ENCODE measurements at places on chromosomes 13 and 19. TPM values are rescaled to one million over a fixed set of nuclear protein-coding genes. Genes with fewer than 3 reads are reported as not detected.

GRCh38 chr19:45568732-45569131, 15.9 kb downstream of the OPA3 start:
- peak; percentile 21 for DNase-seq

PEAK3 gene
- 0.21 TPM for polyA plus RNA-seq

WDR87 gene
- not detected for polyA plus RNA-seq

- DNase-seq, result no peak
Measured at GRCh38 chr19:6421075-6422014, 3.3 kb downstream of the KHSRP start.

ARRDC5 gene
- polyA plus RNA-seq, result not detected

ZNF865 gene
- polyA plus RNA-seq, result 24.3 TPM

DNA sequence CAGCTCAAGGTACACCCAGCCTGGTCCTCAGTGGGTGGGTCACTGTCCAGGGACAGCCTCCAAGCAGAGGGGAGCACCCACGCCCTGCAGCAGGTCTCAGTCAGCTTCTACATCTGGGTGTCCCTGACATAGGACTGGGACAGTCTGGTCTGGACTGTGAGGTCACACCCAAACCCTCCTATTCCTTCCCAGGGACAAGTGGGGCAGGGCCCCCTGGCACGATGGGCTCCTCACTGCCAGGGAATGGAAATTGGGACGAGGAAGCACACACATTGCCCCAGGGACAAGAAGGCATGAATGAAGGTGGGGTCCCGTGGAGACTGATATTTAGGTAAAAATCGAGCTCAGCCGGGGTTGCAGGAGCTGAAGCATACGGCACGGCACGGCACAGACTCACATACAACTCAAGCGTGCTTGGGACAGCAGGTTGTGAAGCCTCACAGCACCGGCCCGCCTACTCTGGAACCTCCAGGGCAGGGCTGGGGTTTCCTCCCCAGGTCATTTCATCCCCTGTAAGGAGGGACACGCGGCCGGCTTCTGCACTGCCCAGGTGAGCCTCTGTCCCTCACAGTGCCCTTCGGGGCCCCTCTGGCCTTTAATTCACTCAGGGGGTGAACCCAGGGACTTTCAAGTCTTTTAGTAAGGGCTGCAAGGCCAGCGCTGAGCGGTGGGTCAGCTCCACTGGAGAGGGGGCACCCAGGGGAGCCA, 3.5 kb downstream of the PNMA8B start:
- no peak for DNase-seq

DNA sequence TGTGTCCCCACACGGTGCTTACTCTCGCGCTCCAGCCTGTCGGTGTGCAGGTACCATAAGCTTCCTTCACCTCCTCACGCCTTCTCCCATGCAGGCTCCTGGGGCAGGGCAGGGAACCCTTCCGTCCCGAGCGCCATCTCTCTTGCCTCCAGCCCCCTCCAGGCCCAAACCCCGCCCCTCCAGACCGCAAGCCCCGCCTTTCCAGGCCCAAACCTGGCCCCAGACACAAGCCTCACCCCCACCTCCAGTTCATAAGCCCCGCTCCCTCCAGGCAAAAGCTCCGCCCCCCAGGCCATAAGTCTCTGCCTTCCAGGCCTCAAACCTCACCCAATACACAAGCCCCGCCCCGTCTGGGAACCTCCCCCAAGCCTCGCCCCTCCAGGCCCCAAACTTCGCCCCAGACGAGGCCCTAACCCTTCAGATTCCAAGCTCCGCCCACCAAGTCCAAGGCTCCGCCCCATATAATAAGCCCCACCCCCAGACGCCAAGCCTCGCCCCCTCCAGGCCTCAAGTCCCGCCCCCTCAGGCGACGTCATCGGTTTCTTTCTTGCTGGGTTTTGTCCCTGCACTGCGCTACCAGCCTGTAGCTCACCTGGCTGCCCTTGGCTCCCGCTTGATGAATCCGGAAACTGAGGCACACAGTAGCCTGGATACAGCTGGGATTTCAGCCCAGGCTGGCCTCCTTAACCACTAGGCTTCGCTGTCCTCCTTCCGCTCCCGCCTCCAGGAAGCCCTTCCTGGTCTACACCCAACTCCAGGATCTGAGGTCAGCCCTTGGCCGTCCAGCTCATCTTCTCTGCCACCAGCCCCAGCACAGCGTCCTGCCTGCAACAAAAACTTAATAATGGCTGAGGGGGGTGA, 16.1 kb downstream of the MKNK2 start:
- peak; percentile 41 for DNase-seq

EDDM13 gene
- polyA plus RNA-seq, result 0.42 TPM

ETHE1 gene
- polyA plus RNA-seq, result 6.0 TPM

DNA sequence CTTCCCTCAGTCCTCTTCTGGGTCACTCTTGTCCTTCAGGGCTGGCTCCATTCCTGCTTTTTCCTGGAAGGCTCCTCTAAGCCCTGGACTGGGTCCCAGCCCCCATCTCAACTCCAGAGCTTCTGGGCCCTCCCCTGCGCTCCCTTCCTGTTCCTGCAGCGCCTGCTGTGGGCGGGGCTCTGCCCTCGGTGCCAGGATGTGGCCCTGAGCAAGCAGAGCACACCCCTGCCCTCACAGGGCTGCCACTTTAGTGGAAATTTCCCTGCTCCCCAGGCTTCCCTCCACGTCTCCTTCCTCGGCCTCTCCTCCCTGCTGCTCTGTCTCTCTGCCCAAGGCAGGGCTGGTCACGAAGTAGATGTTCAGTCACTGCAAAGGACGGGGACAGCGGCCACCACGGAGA, 28.8 kb downstream of the DPF1 start:
- DNase-seq, result no peak

DNA sequence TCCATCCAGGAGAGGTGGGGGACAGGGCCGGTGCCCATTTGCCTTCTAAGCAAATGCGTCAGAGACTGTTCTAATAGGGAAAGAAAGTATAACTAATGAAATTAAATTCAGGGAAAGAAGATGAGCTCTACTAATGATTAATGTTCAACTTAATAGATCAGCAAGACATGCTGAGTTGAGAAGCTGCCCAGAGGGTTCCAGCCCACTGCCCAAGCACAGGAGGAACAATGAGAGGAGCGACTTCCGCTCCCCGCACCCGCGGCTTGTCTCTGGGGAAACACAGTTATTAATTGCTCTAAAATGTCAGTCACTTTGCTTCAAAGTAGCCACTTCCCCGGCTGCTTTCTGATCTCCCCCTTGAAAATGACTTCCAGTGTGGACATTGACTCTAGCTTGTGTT, 331.3 kb downstream of the UQCRFS1 start:
- no peak for DNase-seq

DNA sequence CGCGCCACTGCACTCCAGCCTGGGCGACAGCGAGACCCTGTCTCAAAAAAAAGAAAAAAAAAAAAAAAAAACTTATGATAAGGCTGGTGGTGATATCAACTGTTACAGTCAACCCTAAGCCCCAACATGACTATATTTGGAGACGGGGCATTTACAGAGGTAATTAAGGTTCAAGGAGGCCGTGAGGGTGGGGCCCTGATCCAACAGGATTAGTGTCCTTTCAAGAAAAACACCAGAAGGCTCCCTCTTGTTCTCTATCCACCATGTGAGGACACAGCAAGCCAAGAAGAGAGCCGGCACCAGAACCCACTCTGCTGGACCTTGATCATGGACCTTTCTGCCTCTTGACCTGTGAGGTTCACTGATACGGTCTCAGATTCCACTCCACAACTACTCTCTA, 14.1 kb downstream of the MIER2 start:
- DNase-seq, result no peak

DNA sequence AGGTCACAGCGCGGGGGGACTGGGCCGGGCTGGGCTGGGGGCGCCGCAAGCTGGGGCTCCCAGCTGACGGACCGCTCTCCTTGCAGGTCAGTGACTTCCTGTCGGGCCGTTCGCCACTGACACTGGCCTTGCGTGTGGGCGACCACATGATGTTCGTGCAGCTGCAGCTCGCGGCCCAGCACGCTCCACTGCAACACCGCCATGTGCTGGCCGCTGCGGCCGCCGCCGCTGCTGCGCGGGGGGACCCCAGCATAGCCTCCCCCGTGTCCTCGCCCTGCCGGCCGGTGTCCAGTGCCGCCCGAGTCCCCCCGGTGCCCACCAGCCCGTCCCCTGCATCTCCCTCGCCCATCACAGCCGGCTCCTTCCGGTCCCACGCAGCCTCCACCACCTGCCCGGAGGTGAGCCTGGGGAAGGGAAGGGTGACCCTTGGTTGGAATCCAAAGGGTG, 5.7 kb downstream of the MIDN start:
- DNase-seq, result peak; percentile 61

GRCh38 chr19:38792250-38793111, 3.5 kb downstream of the LGALS7B start:
- peak; percentile 82 for DNase-seq

GRCh38 chr13:33018886-33019285, 2.7 kb downstream of the KL start:
- DNase-seq, result no peak

LILRA2 gene
- polyA plus RNA-seq, result 0.71 TPM

- DNase-seq, result no peak
Measured at GRCh38 chr19:40995355-40995754, 4.3 kb downstream of the CYP2B6 start.

GRCh38 chr13:111659219-111659775, 338.9 kb downstream of the TEX29 start:
- no peak for DNase-seq

DNA sequence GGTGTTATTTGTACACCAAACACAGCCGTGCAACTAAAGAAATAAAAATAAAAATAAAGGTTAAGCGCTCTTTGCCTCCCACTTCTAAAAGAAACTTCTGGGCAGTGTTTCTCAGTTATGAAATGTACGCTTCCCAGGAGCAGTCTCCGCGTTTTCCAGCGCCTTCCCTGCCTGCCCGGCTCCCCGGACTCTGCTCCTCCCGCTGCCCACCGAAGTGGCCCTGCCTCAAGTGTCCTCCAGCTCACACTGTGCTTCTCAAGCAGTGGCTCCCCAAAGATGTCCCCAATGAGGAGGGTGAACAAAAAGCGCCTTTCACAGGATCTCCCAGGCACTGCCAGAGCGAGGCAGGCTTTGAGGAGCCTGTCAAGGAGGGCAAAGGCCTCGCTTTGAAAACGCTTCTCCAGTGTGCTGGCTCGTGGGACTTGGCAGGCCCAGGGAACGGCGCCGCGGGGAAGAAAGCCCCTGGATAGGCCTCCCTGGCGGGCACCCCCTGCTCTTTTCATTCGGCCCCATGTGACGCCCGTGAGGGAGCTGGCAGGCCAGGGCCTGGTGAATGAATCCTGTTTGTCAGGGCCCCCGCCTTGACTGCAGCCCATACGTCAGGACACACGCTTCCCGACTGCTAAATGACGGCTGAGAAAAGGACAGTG, 187.1 kb downstream of the FOXO1 start:
- DNase-seq, result no peak

NLRP7 gene
- not detected for polyA plus RNA-seq

DNA sequence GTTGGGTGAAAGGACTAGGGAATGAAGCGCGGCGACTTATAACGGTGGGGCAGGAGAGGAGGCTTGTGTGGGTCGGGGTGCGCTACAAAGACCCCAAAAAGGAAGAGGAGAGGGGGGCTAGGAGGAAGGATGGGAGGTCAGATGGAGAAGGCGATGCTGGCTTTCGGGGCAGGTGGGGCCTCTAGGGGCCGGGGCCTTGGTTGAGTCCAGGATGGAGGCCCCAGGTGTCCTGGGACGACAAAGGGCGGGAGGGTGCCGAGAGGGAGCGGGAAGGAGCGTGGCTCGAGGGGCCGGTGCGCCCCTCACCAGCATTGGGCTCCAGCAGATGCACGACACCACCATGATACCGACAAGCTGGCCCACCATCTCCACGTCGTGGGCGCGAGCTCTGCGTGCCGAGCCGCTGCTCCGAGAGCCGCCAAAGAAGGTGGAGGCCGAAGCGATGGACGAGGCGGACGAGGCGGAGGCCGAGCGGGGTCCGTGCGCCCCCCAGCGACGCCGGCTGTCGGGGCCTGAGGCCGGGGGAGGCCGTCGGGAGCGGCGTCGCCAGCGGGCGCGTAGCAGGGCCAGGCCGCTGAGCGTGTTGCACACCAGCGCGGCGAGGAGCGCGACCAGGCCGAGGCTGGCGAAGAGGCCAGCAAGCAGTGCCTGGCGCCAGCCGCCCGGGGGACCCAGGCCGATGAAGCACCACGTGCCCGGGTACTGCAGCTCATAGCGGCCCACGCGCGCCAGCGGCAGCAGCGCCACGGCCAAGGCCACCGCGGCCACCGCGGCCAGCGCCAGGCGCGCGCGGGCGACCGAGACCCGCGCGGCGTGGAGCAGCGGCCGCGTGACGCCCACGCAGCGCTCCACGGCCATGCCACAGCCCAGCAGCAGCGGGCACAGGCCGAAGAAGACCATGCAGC, 1.8 kb downstream of the PTGER1 start:
- no peak for DNase-seq

CEACAM21 gene
- polyA plus RNA-seq, result not detected

GRCh38 chr19:27673986-27674385, 1539.0 kb downstream of the UQCRFS1 start:
- DNase-seq, result no peak

SPIB gene
- not detected for polyA plus RNA-seq

- no peak for DNase-seq
Measured at GRCh38 chr19:30731591-30731990, 359.4 kb downstream of the ZNF536 start.

- no peak for DNase-seq
Measured at GRCh38 chr19:36436531-36436930, 18.1 kb upstream of the ZFP82 start.

- DNase-seq, result no peak
Measured at GRCh38 chr13:27962982-27963381, 6.1 kb downstream of the CDX2 start.

DNA sequence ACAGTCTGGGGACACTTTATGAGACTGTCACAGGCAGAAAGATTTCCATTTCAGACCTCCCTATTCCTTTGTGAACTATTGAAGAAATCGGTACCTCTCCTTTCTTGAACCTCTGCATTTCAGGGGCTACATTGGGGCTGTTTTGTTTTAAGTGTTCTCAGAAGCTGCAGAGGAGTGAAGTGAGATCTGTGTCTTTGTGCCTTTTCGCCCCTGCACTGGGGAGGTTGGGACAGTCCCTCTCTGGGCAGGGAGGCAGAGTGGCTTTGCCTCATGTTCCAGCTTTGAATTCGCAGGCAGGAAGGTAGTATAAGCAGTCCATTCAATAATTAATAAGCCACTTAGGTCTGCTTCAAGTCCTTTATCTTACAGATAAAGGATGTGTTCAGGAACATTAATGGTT, 9.5 kb upstream of the AMER2 start:
- no peak for DNase-seq

DNA sequence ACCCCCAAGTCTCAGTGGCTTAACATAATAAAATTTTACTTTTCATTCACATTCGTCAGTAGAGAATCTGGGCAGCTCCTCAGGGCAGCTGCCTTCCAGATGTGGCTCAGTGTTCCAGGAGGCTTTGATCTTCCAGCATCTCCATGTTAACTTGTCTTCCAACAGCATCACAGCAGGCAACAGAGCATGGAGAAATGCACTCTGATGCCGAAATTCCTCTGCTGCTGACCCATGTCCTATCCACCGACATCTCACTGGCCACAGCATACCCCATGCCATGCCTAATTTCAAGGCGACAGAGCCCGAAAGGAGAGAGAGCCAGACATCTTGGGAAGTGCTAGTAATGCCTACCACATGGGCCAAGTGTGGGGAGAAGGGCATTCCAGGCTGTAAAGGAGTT, 64.9 kb upstream of the MEDAG start:
- DNase-seq, result no peak

DNA sequence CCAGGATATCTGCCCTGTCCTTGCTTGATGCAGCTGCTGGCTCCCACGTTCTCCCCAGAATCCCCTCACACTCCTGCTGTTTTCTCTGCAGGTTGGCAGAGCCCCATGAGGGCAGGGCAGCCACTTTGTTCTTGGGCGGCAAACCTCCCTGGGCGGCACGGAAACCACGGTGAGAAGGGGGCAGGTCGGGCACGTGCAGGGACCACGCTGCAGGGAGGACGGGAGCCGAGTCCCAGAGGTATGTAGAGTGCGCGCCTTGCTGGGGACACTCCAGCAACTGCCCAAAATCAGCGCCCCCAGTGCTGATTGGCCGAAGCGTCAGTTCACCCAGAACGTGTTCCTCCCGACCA, 30.3 kb upstream of the MIER2 start:
- no peak for DNase-seq

Measured in heart left ventricle (tissue), 16 donors.